ENCODE measurements at places on chromosomes 13 and 19. TPM values are rescaled to one million over a fixed set of nuclear protein-coding genes. Genes with fewer than 3 reads are reported as not detected.

GRCh38 chr19:19140476-19140875, 2.2 kb upstream of the TMEM161A start:
- no peak for DNase-seq

DNA sequence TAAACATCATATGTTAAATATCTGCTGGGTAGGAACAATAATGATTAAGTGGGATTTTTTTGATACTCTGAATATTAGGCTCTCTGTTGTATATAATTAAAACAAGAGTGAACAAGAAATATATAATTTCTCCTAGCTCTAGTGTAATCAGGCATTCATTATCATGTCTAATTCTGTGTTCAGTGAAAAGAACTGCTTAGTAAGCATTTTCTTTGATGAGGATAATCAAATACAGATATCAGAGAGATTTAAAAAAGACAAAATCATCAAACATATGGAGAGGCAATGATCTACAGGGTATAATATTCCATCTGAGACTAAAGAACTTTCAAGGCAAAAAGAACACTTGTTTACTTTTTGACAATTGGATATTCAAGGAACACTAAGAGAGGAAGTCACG, 241.1 kb downstream of the DNAJC15 start:
- no peak for DNase-seq

DNA sequence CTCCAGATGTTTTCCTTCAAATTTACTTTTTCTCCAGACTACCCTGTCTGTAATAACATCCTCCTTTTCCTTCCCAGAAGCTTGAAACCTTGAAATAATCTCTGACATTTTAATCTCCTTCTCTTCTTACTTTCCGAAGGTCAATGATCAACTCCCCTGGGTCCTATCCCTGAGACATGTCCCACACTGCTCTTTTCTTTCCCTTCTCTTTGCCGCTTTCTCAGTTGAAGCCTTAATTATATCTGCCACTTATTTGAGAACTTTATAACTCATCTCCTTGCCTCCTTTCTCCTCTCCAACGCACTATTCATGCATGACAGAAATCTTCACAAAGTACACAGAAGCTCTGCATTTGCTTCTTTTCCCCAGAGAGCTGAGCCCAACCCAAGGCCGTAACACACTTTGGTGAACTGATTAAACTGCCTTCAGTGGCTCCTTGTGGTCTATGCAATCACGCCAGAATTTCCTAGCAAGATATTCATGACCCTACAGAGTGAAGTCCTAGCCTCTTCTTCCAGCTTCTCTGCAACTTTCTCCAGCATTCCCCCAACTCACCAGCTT, 9.2 kb upstream of the WASF3 start:
- no peak for DNase-seq

- no peak for DNase-seq
Observed at GRCh38 chr13:55705971-55706370, 1434.7 kb upstream of the PRR20A start.

The CNOT3 gene
- total RNA-seq = 76.7 TPM

The ACP7 gene
- 4.7 TPM for total RNA-seq

The CGB3 gene
- not detected for total RNA-seq
